PC-9 (cell line): ENCODE measurements at places on chromosomes 5 and 9. TPM values are rescaled to one million over a fixed set of nuclear protein-coding genes. Genes with fewer than 3 reads are reported as not detected.

Gene CARD6
- 10.8 and 16.1 TPM in 2 replicates for total RNA-seq

Gene TMEM8B
- 6.3 and 6.4 TPM in 2 replicates for total RNA-seq

Gene IFNA13
- not detected in 2 replicates for total RNA-seq

Gene TAF7
- 56.1 and 57.6 TPM in 2 replicates for total RNA-seq

Gene MYOZ3
- total RNA-seq = 0.25 TPM in 1 of 2 replicates, not detected in the other

Gene IL3
- not detected in 2 replicates for total RNA-seq

Gene MYMK
- not detected in 2 replicates for total RNA-seq

Gene PCDHGA8
- not detected in 2 replicates for total RNA-seq

Gene NR2F1
- total RNA-seq = 1.1 and 1.3 TPM in 2 replicates

Gene EEIG1
- total RNA-seq = 176 and 208 TPM in 2 replicates
